ENCODE measurements at places on chromosomes 13 and 19.
A peak's percentile ranks its signal among the peaks of the same experiment; 100 is the strongest.

GRCh38 chr13:97224544-97225300, 2.6 kb downstream of the MBNL2 start:
- no peak for DNase-seq

- no peak for DNase-seq
Observed at GRCh38 chr19:802498-803098, 5.3 kb downstream of the PTBP1 start.

- no peak for DNase-seq
Observed at GRCh38 chr13:86476656-86477055, 677.4 kb upstream of the SLITRK6 start.

DNA sequence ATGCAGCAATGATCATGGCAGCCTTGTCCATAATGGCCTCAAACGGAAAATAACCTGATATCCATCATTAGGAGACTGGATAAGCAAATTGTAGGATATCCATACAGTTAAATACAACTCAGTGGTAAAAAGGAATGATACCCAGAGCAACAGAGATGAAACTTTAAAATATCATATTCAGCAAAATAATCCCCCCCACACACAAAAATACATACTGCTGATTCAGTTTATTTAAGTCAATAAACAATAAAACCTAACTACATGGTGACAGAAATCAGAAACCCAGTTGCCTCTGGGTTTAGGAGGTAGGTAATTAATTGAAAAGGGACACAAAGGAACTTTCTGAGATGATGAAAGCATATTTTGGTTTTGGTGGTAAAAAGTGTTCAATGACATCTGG, 27.9 kb upstream of the DLEU7 start:
- DNase-seq, result no peak

GRCh38 chr13:49410477-49410876, 33.4 kb downstream of the CAB39L start:
- DNase-seq, result no peak

DNA sequence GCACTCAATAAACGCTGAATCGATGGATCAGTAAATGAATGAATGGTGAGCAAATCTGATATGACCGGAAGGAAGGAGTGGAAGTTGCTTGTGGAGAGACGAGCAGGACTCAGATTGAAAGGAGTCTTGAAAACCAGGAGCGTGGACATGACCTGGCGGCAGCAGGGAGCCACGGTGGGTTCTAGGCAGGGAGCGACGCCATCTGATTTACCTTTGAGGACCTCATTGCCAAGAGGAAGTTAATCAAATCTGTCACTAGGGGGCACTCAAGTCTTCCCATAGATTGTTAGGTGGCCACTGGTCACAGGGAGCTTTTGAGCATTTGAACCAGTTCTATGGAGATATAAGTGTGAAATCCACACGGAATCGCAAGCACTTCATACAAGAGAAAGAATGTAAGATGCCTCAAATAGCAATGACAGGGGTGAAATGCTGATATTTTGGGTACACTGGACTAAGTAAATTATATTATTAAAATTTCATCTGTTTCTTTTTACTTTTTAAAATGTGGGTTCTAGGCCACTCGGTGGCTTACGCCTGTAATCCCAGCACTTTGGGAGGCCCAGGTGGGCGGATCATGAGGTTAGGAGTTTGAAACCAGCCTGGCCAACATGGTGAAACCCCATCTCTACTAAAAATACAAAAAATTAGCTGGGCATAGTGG, 9.2 kb upstream of the FBN3 start:
- DNase-seq, result peak; percentile 64

DNA sequence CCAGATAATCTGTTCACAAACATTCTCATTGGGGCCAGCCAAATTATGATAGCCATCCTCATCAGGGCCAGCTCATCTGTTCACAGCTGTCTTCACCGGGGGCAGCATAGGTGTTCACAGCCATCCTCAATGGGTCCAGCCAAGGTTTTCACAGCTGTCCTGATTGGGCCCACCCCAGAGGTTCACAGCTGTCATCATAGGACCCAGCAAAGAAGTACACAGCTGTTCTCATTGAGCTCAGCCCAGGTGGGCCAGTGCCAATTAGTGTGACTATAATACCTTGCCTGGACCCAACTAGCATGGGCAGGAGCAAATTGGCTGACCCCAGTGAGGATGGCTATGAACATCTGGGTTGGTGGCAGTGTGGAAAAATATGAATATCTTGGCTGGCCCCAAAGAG, 1166.0 kb downstream of the UQCRFS1 start:
- DNase-seq, result no peak

DNA sequence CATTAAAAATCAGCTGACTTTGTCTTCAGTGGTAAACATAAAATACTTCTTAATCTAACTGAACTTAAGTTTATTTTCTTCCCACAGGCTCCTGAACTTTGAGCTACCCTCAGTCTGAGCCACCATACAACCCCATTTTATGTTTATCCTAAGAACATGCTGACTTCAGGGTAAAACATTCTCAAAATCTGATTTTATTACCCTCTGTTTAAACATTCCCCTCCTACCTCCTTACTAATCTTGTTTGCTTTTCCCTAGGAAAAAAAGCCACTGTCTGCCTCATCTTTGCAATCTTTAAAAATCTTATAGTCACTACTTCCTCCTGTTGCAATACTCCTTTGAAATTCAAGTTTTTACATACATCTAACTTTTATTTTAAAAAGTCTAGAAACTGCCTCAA, 4.0 kb downstream of the ZNF91 start:
- DNase-seq, result no peak

- DNase-seq, result no peak
Observed at GRCh38 chr13:111049791-111050538, 65.1 kb upstream of the ARHGEF7 start.

DNA sequence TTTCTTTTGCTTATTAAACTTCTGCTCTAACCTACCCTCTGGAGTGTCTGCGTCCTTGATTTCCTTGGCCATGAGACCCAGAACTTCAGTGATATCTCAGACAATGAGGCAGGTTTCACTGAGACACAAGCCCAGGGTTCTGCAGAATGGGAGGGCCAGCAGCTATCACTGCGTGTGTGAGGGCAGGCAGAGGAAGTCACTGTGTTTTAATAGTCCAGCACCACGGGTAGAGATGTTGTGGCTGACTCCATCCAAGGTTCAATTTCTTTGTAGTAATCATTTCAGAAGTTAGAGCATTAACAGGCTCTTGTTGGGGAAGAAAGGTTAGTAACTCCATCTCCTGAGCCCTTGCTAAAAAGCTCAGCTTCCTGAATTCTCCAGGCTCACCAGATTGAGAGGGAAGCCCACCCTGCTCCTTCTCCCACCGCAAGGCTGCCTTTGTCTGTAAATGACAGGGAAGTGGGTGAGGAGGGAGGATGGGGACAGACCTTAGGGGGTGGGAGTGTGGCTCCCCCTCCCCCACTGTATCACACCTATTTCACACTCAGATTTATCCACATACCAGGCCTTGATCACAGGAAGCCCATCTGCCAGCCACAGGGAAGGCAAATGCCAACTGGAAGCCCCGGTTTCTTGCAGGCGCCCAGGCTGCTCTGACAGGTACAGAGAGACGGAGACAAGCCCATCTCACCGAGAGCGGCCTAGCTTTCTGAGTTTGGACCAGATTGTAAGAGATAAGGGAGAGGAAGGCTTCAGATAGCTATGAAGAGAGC, 2.1 kb downstream of the C19orf12 start:
- no peak for DNase-seq

- no peak for DNase-seq
Observed at GRCh38 chr13:41941174-41941573, 19.7 kb downstream of the VWA8 start.

- no peak for DNase-seq
Observed at GRCh38 chr13:98847780-98848179, 95.3 kb upstream of the SLC15A1 start.
